Transverse colon (tissue), 4 donors: ENCODE measurements at places on chromosomes 7 and 10. TPM values are rescaled to one million over a fixed set of nuclear protein-coding genes. Genes with fewer than 3 reads are reported as not detected.

AVPI1 gene
- 27.3 TPM for total RNA-seq

DPY19L1 gene
- 1.6 TPM for total RNA-seq

MMP21 gene
- 1.00 TPM for total RNA-seq

STAM gene
- 1.9 TPM for total RNA-seq

NKX2-3 gene
- 10.1 TPM for total RNA-seq

DPYSL4 gene
- not detected for total RNA-seq

SFTPA1 gene
- total RNA-seq, result not detected
